ENCODE measurements at places on chromosomes 12 and 14. TPM values are rescaled to one million over a fixed set of nuclear protein-coding genes. Genes with fewer than 3 reads are reported as not detected.

PLA2G1B gene
- total RNA-seq = not detected

PRH2 gene
- 0.28 TPM for total RNA-seq

PPP1R1A gene
- total RNA-seq = not detected

KRT86 gene
- not detected for total RNA-seq

LRTM2 gene
- not detected for total RNA-seq

DPY19L2 gene
- total RNA-seq = 0.30 TPM

CLEC9A gene
- total RNA-seq = 0.30 TPM

RASSF9 gene
- total RNA-seq = 1.6 TPM

CDK17 gene
- total RNA-seq = 75.4 TPM

RERG gene
- 0.30 TPM for total RNA-seq

ERH gene
- 79.7 TPM for total RNA-seq

SERPINA12 gene
- not detected for total RNA-seq
